ENCODE measurements at places on chromosomes 6 and 20.

DNA sequence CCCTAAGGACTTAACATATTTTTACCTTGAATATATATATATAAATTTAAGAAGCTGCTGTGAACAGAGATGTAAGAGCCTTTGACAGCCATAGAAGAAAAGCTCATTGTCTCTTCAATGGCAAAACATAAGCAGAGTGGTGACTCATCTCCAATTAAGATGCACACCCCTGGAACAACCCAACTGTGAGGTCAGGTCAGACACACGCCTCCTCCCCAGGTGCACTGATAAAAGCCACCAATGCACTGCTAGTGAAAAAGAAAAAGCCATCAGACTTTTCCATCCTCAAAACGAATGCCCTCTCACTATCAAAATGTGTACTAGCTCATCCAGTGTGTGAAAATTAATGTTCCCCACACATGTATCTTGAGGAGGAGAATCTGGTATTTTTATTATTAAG, 100.1 kb downstream of the SMLR1 start:
- no peak for DNase-seq

- peak; percentile 11 for DNase-seq
Observed at GRCh38 chr20:54995553-54995952, 520.2 kb downstream of the DOK5 start.

- no peak for DNase-seq
Observed at GRCh38 chr6:122445274-122445673, 26.3 kb downstream of the SERINC1 start.

DNA sequence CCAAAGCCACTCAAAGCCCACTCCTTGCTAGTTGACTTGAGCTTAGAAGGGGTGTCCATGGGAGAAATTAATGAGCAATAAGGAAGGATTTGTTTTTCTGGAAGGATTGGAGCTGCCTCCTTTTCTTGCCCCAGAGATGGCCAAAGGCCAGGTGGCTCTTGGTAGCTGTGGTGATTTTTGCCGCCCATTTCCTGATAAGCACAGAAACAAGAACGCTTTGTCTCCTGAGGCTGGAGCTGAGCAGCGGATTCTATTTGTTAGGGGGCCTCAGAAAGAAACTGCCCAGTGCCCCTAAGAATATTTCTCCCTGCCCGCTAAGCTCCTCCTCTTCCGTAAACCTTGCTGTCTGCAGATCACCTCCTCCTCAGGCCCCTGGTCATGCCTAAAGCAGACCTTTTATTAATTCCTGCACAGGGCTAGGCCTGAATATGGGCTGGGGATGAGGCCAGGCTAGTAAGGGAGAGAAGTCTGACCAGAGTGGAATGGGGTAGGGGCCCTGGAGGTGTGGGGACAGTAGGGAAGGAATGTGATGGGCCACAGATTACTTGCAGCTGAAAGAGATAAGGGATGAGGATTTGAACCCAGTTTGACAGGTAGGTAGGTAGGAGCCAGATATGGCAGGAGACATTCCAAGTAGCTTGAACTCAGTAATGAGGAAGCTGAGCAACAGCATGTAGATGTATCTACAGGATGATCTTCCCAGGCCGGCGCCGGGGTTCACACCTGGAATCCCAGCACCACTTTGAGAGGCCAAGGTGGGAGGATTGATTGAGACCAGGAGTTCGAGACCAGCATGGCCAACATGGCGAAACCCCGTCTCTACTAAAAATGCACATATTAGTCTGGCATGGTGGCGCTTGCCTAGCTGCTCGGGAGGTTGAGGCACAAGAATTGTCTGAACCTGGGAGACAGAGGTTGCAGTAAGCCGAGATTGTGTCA, 71.2 kb upstream of the NAA20 start:
- peak; percentile 46 for DNase-seq

DNA sequence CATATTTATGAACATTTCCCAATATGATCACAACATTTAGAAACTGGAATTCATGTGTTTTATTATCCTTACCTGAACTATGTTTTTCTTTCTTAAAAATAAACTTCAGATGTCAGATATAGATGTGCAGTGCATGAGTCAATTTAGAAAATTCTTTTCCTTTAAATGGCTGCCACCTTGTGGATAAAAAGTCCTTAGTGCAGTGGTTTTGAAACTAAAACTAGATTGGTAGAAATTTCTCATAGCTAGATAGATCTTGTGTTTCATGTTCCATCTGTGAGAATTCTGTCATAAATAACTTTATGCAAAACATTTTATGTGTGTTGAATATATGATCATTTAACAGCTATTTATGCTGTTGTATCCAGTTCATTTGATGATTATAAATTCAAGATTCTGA, 134.9 kb downstream of the KLHL32 start:
- DNase-seq = peak; percentile 60

DNA sequence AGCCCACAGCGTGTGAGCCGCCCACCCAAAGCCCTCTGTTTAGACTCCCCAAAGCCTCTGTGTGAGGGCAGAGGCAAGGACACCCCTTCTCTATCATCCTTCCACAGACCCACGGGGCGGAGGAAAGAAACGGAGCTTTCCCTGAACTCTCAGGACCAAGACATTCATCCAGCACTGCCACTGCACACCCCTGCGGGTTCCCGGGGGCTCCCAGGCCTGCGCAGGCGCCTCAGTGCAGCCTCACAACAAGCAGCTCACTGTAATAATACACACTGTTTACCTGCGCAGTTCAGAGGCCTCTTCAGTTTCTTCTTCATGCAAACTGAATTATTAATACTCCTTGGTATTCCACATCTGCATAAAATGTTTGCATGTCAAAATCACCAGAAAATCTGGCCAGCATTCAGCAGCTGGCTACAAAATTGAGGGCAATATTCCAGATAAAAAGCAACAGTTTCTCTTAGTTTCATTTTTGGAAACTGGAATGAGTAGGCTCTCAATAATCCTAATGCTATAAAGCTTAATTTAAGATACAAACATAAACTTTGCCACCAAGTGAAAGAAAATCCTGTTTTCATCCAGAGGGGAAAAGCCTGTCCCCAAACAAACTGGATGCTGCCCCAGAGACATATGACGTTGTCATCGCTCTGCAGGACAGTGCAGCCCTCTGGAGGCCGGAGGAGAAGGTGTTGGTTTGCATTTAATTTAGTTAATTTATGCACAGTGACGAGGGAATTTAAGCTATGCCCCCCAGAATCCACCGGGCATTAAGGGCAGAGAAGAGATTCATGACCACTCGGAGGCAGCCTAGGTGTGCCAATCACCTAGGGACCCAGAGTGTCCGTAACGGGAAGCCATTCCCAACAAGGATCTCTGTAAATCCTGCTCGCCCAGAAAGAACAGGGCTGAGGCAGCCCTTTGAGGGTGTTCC, 45.3 kb downstream of the NINL start:
- DNase-seq = peak; percentile 74

DNA sequence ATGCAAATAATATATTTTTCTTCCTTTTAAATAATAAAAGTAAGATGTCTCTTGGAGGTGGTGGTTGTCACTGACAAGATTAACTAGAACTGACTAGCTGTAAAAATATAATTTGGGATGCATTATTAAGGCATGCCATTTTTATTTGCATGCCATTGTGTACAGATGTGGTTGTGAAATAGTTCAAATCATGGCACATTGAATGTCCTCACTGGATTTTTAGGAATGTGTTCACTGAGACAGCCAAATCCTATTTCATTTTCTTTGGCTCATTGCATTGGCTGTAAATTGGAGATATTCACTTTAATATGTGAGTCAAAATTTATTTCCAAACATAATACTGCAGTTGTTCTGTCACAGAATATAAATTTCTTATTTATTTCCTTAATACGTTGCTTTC, 62.3 kb downstream of the ESR1 start:
- no peak for DNase-seq

DNA sequence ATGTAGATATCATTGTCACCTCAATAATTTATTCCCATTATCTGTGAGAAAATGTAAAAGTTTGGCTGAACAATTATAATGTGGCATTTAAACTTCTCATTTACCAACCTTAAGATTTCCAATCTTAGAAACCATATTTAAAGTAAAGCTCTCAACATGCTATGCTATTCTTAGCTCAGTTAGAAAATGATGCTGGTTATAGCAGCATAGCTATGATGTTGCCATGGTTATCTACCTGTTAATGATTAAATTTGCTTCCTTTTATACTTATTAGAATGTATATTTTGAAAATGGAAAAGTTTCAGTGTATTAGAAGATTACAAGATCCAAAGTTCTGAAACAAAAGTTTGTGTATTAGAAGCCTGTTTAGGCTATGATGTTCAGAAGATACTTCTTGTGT, 110.1 kb downstream of the GPR63 start:
- DNase-seq = no peak

DNA sequence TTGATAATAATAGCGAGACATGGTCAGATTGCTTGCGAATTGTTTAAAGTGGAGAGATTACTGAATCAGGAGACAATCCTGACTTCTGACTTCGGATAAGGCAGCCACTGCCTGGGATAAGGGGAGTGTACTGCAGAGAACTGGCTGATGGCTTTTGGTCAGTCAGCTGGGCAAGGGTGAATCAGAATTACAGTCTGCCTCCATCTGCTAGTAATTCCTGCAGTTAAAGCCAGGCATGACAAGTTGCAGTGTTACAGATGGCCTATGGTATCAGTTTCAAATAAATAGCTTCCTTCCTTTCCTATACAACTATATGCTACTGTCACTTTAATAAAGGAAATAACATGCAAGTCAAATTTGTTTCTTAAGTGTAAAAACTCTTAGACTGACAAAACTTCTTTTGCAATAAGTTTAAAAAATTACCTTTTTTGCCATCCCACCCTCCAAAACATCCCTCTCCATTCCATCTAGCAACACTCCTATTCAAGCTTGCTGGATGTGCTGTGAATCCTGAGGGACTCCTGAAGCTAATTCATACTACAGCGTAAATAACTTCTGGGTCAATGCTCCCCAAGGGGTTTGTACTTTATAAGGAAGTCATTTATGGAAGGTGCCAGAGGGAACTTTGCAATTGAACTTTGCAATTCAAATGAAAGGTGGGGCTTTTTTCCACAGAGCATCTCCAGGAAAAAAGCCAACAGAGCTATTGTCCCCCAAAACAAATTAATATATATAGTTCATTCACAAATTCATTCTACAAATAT, 245.2 kb downstream of the ADGRB3 start:
- no peak for DNase-seq

- DNase-seq = no peak
Observed at GRCh38 chr6:140782941-140783340, 1349.8 kb upstream of the GJE1 start.

- DNase-seq = peak; percentile 72
Observed at GRCh38 chr20:45969712-45970634, 2.0 kb downstream of the ZNF335 start.

DNA sequence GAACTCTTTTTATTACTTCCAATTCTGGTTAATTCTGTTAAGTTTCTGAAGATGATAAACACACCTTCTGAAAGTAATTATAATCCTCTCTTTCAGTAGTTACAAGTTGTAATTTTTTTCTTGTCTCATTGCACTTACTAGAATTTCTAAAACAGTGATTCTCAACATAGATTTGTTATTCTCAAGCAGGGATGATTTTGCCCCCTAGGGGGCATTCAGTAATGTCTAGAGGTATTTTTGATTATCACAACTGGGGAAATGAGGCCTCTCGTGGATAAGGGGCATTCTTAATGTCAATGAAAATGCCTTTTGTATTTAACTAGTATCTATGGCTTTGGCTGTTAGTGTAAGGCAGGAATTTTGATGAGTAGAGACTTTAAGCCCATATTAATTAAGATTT, 39.4 kb upstream of the MAFB start:
- DNase-seq = peak; percentile 6

- no peak for DNase-seq
Observed at GRCh38 chr6:113291751-113292445, 565.2 kb upstream of the MARCKS start.

- peak; percentile 70 for DNase-seq
Observed at GRCh38 chr6:684831-685636, 7.9 kb downstream of the EXOC2 start.

DNA sequence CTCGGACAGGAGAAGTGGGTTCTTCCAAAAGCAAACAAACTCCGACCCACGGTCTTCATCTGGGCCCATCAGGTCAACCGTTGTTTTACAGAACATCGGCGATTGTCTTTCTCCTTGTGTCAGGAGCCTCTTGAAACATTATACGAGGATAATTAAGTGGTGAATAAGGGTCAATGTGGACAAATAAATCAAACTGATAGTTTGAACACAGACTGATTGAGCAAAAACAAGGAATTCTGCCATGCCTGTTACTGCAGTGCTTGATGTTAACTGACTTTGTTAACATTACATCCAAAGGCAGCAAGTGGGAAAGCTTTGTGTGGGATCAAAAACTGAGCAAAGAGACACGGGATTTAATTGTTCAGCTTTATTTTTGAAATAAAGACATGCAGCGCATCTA, 101.1 kb upstream of the IFNGR1 start:
- no peak for DNase-seq

DNA sequence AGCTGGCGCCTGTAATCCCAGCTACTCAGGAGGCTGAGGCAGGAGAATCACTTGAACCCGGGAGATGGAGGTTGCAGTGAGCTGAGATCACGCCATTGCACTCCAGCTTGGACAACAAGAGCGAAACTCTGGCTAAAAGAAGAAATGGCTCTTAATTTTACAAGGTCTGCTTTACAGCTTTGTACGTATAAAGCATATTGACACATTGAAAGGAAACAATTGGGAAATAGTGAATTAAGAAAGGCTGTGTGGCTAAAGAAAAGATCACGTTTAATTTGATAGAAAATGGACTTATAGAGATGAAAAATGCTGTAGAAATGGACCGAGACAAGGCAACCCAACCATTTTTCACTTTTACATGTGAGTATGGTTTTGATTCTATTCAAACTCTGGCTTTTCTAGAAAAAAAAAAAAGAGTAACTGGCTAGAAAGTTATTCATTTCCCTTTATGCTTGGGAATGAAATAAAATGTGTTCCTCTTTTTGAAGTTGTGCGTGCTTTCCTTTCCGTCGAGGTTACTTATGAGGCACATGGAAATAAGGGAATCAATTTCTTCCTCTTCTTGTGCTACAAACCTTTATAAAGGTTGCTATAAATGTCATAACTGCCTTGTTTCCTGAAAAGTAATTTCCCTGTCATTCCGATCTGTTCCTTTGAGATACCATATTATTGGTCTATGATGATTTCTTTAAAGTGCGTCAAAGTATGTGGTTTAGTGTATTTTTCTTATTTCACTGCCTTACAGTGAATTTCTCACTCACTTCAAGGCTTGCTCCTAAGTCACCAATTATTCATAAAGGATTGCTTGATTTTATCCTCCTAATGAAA, 29.4 kb downstream of the PFDN4 start:
- no peak for DNase-seq

- DNase-seq = no peak
Observed at GRCh38 chr6:74434171-74434570, 738.2 kb downstream of the CD109 start.

DNA sequence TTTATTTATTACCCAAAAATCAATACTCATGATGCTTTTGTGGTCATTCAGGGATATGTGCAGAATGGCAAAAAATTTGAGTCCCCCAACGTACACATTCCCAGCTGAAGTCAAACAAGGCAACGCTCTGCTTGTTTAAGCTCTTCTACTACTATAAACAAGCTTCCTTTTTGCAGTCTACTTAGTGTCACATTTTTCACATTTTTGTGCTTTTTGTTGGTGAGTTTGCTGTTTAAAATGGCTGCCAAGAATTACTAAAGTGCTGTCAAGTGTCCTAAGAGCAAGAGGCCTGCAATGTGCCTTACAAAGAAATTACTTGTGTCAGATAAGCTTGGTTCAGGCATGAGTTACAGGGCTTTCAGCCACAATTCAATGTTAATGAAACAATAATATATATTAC, 2.1 kb downstream of the WFDC8 start:
- no peak for DNase-seq
